ENCODE measurements at places on chromosomes 7 and 10.

GRCh38 chr10:77713521-77714280, 76.1 kb upstream of the KCNMA1 start:
- DNase-seq: no peak

GRCh38 chr7:32147546-32148268, 77.5 kb upstream of the PDE1C start:
- no peak for DNase-seq

GRCh38 chr10:43186150-43186549, 47.9 kb downstream of the CSGALNACT2 start:
- no peak for DNase-seq

- no peak for DNase-seq
Observed at GRCh38 chr10:22110761-22111160, 107.1 kb downstream of the EBLN1 start.

DNA sequence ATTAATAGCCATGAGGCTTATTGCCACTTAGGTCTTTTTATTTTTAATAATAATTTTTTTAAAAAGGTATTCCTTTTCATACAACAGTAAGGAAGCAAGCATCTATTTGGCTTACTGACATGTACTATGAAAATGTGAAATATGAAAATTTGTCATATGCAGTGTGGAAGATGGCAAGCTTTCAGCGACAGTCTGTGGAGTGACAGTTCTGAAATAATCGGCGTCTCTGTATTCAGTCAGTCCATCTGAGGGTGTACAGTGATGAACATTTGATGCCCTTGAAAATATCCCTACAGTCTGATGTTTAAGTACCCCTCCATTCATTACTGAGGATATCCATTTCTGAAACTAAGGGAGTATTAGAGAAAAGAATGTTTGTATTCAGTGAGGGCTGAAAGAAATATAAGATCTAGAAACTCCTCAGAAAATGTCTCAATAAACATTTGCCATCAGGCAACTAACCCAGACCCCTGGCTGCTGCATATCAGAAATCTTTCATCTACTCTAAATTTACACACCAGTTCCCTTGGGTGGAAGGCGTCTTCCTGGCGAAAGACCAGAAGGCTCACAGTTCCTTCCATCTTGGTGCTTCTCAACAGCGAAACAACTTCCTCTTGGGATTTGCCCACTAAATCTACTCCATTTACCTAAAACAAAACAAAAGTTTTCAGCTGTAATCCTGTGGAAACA, 440.6 kb downstream of the PARD3 start:
- no peak for DNase-seq

DNA sequence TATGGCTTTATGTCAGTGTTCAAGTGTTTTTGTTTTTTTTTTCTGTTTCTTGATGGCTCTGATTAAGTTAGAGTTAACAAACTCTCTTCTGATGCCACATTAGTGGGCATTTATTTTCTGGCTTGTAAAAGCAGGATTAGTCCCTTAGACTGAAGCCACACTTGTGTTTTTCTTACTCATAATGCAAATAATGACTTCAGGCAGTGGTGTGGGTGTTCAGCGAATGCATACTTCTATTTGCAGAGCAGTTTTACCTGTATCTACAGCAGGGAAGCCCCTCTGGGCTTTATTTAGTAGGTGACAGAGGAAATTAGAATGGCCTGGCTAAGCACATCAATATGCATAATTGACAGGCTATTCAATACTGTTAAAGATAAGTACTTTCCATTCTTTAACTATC, 79.9 kb downstream of the CNNM2 start:
- DNase-seq: no peak

- no peak for DNase-seq
Observed at GRCh38 chr10:66780796-66781195, 145.0 kb upstream of the LRRTM3 start.

GRCh38 chr10:13072339-13072738, 27.6 kb upstream of the OPTN start:
- DNase-seq: no peak

DNA sequence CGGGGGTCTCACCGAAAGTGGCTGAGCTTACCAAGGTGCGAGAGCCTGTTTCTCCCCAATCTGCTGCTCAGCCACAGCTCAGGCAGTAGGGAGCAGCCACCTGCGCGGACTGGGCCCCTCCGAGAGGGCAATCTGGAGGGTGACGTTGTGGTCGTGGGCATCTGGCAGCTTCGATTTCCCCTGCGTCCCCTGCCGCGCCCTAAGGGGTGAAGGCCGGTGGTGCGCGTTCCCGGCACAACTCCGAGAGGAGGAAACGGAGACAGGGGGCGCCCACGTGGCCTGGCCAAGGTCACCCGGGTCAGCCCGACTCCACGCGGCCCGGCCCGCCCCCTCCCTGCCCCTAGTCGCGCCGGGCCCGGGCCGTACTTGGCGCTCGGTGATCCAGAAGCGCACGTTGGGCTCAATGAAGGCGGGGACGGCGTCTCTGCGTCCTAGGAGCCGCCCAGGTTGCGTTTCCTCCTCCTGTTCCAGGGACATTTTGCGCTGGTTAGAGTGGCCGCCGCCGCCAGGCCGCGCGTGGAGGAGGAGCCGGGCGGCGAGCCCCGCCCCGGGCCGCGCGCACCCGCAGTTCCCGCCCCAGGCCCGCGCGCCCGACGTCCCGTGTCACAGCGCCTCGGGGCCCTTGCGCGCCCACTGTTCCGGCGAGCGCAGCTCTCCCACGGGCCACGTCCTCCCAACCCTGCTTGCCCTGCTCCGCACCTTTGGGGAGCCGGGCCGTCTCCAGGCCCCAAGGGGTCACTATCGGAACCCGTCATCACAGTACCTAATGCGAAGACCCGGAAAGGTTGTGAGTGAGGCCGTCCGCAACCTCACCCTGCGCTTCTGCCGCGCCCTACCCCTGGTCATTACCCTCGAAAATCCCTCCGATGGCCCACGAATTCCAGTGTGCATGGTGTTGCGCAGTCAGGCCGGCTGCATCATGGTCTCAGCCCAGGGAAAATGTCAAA, at the start of gene SFXN4:
SFXN4 (minus strand) TSS at position 544 of the 947 bp plus-strand sequence; CDS start at position 477, 67 bp downstream.
- peak; percentile 70 for DNase-seq

- no peak for DNase-seq
Observed at GRCh38 chr7:48296966-48297365, 125.7 kb downstream of the ABCA13 start.

DNA sequence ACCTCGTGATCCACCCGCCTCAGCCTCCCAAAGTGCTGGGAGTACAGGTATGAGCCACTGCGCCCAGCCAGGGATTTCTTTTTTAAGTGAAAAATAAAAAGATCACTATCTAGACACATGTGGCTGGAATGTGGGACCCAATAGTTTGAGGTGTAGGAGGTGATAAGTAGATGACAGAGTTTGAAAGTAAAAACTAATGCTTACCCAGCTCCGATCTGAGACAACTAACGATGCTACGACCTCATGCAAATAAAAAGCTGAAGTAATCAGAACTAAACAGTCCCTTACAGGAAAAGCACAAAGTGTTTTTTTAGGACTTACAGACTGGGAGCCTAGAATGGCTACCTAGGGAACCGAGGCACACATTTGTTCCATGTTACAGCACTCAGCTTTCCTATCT, 23.0 kb downstream of the PCGF6 start:
- DNase-seq: no peak

Measured in activated CD4-positive, alpha-beta T cell treated with anti-CD3 and anti-CD28 coated beads for 24 hours (primary cell).